Stimulated activated CD4-positive, alpha-beta T cell treated with anti-CD3 and anti-CD28 coated beads, Interleukin-1b, Interleukin-23, amount 100 ng/mL, for 48 hours (primary cell): ENCODE measurements at places on chromosomes 5 and 9.

DNA sequence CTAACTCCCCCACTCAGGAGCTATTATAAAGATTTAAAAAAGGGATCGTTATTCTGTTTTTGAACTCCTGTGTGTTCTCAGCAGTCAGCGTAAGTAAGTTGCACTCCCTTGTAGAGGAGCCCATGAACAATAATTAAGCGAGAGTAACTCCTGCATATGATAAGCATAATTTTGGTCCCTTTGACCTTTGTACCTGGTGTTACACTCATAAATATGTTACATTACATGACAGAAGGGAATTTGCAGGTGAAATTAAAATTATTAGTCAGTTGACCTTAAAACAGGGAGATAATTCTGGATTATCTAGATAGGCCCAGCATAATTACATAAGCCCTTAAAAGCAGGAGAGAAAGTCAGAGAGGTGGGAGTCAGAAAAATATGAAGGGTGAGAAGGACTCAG lies 197.3 kb downstream of the KCTD16 start:
- DNase-seq: no peak

- peak; percentile 64 for DNase-seq
Measured at GRCh38 chr9:6758498-6759184, 868 bp downstream of the KDM4C start.

DNA sequence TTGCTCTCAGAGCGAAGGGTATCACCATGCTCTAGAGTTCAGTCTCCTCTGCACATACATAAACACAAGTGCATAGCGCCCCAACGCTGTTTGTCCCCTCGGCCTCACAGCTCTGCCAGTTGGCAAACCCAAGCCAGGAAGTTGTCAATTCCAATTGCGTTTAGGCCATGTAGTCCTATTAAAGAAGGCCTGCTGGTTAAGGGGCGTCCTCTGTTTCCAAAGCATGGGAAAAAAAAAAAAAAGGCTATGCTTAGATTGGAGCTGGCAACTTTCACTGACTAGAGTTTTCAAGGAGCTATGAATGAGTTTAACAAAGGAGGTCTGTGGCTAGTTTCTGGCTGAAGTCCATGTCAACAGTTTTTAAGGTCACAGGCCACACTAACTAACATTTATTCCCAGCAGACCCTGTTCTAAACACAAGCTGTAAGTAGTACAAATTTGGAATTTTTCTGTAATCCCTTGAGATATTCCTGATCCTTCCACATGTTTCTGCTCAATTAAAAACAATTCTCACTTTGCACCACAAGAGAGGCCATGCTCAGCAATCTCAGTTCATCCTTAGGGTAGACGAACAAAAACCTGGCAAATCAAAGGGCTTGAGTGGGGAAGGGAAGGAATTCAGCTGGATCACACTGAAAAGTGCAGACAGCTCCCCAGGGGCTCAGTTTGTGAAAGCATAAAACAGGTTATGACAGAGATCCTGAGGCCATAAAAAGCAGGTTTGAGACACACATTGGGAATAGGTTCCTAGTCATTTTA lies 187.7 kb downstream of the DENND1A start:
- no peak for DNase-seq

- DNase-seq: no peak
Measured at GRCh38 chr5:174528821-174529544, 195.4 kb upstream of the MSX2 start.

DNA sequence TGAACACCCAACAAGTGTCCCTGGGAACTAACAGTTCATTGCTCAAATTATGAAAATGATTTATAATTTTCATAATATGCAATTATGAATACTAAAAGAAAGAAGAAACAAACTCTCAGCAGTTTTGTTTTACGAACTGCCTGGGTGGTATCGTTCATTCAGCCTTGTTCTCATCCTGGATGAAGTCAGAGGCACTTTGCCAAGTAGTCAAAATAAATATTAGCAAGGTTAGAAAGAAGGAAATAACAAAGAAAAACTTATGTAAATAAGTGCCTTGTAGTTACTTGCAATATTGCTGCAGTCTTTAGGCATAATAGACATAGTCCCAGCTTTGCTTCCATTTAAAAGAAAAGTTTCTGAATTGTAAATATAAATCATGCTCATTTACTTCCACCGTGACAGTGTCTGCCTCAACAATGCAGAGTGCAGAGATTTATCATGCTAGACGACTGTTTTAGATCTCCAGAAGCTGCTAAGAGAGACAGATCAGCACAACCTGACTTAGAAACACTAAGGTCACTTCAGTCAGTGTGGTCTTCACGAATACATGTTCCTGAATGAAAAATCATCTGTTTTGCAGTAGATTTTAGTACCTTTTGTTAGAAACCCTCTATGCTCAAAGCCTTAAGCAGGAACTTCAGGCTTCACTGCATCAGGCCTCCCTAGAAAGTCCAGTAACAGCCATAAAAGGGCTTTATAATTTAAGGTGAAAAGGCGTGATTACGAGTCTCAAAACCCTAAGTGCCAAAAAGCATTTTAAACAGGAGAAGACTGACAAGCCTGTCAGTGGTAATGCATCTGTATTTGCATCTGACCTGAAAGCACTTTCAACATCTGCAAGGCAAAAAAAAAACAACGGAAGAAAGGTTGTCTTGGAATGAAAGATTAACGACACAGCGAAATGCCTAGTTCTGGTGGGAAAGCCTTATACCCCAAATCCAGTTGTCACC lies 92.1 kb downstream of the TMEM167A start:
- DNase-seq: no peak

- no peak for DNase-seq
Measured at GRCh38 chr9:134864821-134865190, 15.8 kb upstream of the FCN2 start.

GRCh38 chr9:137189297-137190295 lies 1.1 kb downstream of the SSNA1 start:
- no peak for DNase-seq

GRCh38 chr9:127567035-127567729 lies 44.9 kb upstream of the STXBP1 start:
- no peak for DNase-seq

DNA sequence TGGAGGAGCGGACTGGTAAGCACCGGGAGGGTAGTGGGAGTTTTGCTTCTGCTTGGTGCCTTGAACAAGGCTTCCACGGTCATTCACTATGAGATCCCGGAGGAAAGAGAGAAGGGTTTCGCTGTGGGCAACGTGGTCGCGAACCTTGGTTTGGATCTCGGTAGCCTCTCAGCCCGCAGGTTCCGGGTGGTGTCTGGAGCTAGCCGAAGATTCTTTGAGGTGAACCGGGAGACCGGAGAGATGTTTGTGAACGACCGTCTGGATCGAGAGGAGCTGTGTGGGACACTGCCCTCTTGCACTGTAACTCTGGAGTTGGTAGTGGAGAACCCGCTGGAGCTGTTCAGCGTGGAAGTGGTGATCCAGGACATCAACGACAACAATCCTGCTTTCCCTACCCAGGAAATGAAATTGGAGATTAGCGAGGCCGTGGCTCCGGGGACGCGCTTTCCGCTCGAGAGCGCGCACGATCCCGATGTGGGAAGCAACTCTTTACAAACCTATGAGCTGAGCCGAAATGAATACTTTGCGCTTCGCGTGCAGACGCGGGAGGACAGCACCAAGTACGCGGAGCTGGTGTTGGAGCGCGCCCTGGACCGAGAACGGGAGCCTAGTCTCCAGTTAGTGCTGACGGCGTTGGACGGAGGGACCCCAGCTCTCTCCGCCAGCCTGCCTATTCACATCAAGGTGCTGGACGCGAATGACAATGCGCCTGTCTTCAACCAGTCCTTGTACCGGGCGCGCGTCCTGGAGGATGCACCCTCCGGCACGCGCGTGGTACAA lies 556 bp downstream of the PCDHGC3 start:
- no peak for DNase-seq

GRCh38 chr5:64619609-64620008 lies 70.7 kb upstream of the SHISAL2B start:
- no peak for DNase-seq

GRCh38 chr5:87231037-87231808 lies 36.5 kb upstream of the RASA1 start:
- DNase-seq: no peak

- no peak for DNase-seq
Measured at GRCh38 chr5:83556190-83556589, 84.6 kb downstream of the VCAN start.

DNA sequence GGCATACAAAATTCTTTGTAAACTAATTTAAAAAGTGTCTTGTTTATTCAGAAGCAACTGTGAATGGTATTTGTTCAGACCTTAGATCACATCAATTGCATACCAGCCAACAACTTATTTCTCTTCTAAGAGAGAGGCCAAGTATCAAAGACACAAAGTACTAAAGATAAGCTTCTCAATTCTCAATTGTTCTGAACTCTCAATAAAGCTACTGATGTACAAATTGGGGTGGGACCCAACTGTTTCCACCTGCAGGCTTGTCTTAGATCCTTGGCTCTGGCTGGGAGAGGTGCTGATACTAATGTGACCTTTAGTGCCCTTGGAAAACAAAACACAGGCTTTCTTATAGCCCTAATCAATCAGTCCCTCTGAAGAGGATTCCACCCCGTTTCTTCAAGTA lies 22.1 kb downstream of the XRCC4 start:
- no peak for DNase-seq

DNA sequence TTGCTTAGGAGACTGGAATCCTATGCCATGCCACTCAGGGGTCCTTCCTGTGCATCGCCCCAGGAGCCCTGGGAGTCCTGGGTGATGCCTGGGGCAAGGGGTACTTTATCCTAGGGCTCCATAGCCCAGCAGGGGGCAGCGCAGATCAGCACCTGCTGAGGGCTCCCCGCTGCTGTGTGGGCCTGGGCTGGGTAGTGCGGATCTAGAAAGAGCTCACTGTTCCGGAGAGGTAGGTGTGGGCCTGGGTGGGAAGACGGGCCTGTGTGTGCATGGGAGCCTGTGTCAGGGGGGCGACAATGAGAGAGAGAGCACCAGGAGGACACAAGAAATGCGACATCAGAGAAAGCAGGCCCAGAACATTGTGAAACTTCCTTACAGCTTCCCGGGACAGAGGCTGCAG lies 11.4 kb upstream of the DAB2IP start:
- peak; percentile 46 for DNase-seq

GRCh38 chr5:43161244-43161643 lies 30.8 kb upstream of the NIM1K start:
- DNase-seq: no peak

GRCh38 chr9:129523943-129524581 lies 96.8 kb downstream of the C9orf50 start:
- no peak for DNase-seq

GRCh38 chr9:108397286-108397685 lies 458.5 kb downstream of the ACTL7B start:
- DNase-seq: no peak

DNA sequence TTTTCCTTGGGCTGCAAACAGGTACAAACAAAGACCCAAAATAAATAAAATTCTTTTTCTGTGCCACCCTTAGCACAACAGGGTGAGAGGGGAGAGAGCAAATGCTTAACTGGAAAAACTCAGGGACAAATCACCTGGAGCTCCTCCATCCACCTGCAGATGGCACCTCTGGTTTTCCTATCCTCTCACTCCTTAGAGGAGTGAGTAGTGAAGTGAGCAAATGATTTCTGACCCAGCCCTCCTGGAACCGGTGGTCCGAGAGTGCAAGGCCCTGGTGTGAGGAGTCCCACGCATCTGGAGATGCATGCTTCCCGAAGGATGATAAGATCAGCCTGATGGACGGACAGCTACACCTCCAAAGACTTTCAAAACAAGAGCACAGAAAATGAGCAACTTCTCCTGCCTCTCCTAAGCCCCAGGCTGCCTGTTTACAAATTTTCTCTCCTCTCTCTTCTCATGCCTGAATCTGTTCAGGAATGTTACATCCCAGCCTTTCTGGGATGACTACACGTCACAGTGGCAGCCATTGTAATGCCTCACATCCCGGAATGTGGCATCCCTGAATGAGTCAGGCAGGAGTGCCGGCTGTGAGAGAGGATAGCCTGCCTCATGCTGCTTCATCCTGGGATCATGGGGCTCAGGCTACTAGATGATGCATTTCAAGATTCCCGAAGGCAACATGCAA lies 86.4 kb downstream of the ADRB2 start:
- no peak for DNase-seq

DNA sequence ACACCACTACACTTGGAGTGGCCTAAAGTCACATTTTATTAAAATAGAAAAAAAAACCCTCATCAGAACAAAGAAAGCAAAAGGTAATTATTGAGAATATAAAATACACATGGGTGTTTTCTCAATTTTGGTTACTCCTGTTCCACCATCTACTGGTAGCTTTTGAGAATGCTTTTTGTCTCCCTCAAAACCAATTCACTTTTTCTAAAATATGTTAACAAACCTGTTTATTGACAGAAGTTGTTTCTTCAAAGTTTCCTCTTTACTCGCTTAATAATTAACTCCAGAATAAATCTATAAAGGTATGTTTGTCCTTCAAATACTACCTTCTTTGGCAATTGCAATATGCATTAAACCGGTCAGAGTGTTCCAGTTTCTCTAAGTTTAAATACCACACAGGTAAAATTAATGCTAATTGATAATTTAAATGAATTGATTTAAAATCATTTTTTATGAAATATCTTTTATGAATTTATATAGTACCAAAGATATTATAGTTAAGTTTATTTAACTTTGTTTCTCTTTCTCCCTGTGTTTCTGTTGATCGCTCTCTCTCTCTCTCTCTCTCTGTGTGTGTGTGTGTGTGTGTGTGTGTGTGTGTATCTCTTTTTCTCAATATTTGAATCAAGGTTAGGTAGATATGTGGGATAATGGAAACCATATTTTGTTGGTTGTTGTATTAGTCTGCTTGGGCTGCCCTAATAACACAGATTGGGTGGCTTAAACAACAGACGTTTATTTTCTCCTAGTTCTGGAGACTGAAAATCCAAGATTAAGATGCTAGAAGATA lies 487.4 kb downstream of the PRDM9 start:
- no peak for DNase-seq

GRCh38 chr5:148984345-148984744 lies 78.5 kb downstream of the SH3TC2 start:
- no peak for DNase-seq

GRCh38 chr5:146528236-146528635 lies 12.2 kb upstream of the GPR151 start:
- DNase-seq: no peak

DNA sequence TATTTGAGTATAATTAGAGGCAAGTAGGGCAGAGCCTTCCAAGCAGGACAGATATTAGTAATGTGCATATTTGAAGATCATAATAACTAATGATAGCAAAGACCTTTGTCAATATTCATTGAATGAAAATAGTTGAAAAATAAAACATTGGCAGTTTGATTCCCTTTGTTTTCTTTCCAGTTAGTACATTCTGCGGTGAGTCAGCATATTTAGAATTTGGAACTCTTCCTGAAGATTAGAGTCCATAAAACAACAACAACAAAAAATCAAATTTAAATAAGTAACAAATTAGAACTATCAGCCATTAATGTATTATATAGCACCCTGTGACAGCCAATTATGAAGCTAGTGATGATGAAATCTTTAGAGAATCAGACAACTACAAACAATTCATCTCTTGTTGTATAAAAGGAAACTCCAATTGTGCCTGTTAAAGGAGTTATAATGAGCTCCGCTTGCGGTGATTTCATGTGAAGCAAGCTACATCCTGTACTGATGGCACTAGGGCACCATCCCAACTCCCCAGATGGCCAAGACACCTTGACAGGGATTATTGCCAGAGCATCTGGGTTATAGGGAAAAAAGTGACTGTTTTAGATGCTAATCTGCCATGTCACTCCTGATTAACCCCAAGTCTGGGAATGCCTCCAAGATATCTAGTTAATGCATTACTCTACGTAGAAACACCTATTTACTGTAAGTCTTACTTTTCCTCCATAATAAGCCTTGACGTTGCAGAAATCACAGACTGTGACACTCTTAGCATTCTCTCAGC lies 6.8 kb downstream of the IFNA8 start:
- no peak for DNase-seq
